ENCODE measurements at places on chromosomes 12 and 14. TPM values are rescaled to one million over a fixed set of nuclear protein-coding genes. Genes with fewer than 3 reads are reported as not detected.

GRCh38 chr12:95710386-95710785, 80.2 kb downstream of the NTN4 start:
- no peak for DNase-seq

DNA sequence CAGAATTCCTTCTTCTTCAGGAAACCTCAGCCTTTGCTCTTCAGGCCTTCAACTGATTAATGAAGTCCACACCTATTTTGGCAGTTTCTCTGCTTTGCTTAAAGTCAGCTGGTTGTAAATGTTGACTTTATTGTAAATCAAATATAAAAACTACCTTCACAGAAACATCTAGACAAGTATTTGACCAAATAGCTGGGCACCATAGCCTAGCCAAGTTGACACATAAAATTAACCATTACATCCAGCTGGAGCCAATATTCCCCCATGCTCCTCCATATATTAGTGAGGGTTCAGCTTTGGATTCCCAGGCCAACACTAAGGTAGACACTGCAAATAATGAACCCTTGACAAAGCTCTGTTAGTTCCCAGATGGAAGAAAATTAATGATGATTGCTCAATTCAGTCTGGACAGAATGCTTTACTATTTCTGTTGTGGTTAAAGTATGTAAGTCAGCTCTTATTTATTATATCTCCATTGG, 125.5 kb downstream of the ZFP36L1 start:
- DNase-seq, result no peak

STYK1 gene
- total RNA-seq, result 5.3 TPM

DNA sequence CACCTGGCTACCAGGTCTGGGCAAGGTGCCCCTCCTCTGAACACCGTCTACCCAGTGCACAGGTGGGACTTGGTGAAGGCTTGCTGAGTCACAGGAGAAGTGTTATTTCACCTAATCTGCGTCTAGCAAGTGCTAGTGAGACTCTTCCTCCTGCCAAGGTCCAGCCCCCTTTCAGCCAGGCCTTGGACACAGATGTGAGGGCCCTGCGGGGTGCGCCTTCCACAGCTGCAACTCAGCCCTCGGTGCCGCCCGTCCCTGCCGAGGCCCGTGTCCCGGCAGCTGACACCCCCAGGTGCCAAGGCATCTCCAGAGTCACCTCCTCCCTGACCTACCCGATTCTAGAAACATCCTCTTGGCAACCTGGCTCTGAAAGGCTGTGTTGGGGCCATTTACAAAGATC, 55.1 kb downstream of the PRIMA1 start:
- no peak for DNase-seq

- no peak for DNase-seq
Measured at GRCh38 chr12:47223031-47223847, 143.5 kb upstream of the AMIGO2 start.

DNA sequence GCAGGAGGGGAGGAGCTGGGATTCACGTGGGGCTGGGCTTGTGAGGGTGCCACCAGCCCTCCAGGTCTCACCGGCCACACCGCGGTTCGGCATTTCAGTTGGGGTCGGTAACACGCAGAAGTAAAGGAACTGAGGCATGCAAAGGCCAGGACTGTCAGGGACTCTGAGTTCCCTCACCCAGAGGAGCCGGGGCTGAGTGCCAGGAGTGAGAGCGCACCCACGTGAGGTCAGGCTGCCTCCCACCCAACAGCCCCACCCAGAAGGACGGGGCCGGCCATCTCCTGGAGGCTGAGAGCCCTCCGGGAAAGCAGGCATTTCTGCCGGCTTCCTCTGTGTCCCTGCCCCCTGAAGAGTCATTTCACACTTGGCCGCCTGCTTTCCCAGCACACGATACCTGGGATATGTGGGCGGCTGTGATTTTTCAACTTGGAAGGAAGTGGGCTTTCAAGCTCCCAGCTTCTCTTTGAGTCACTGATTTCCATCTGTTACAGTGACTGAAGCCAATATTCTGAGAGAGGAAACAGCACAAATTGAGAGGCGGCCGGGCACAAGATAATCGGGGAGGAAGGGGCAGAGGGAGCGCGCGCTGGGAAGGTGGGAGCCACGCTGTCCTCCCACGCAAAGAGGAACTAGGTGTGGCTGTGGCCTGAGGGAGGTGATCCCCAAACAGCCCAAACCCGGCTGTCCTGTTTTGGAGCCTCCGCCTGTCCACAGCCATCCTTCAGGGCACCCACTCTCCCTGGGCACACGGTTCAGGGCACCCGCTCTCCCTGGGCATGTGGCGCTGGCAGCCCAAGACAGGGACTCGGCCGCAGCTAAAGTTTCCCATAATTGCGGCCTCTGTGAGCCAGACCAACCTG, 19.0 kb downstream of the GALNT9 start:
- no peak for DNase-seq

GRCh38 chr12:953776-954175, 4.3 kb upstream of the RAD52 start:
- DNase-seq, result no peak

DNA sequence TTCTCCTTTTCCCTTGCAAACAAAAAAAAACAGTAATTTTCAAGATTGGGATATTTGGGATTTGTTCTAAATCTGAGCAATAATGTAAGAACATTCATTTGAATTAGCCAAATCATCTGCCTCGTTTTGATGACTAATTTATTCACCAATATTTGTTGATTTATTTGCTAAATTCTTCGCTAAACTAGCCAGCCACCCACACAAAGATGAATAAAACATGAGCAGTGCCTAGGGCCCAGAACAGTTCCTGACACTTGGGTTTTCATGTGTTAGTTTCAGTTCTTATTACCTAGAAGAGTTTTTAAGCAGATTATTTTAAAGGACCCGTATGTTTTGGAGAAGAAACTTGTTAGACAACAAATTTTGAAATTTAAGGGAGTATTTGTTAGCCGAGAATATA, 1.4 kb downstream of the ETNK1 start:
- peak; percentile 31 for DNase-seq

DNA sequence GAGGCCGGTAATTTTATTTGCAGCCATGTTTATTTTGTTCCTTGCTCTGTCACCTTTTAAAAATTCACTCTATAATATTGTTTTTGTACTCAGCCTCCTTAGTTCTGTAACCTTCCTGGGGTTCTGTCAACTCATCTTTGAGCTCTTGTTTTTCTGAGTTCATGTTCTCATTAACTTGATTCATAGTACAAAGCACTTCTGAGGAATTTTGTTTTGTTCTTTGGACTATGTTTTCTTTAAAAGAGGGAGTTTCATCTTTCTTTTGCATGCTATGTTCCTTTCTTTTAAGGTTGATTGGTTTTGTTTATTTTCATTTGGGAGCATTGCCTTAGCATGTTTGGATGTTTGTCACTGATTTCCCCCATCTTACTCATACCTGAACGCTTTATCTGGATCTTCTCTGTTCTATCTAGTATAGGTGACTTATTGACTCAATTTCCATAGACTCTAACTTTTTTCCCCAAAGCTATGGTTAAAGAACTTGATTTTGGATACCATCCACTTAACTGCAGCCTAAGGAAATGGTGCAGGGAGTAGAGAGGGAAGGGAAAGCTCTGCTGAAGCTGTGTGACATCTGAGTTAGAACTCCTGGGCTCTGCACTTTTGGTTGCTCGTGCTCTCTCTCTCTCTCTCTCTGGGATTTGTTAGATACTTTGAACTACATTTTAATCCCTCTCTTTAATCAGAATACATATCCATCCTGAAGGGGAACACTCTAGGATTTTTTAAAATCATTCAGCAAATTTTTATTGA, 268.5 kb downstream of the PAWR start:
- no peak for DNase-seq

DNA sequence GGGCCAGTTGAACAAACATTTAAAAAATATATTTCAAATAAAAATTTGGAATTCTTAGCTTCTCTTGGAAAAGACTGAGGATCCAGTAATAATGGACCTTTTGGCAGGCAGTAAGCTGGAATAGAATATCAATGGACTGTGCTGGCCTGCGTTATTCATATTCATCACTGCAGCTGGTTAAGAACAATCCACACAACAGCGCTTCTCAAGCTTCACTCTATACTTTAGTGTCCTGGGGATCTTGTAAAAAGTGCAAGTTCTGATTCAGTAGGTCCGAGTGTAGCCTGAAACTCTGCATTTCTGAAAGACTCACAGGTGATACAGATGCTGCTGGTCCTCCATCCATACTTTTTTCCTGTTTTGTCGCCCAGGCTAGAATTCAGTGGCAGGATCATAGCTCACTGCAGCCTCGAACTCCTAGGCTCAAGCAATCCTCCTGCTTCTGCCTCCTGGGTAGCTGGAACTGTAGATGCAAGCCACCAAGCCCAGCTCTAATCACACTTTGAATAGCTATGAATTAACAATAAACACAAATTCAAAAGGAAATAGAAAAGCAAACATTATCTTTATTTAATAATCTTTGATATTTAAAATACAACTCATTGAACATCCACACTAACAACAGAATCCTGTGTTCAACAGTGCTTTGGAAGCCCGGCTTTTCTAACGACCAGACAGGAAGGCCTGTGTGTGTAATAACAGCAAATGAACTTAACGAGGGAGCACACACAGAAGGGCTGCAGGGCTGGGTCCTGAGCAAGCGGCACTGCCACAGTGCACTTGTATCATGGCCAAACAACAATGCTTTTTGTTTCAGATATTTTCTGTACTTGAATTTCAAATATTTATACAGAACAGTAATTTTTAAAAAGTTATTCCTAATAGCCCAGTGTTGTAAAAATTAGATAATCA, 18.4 kb upstream of the TRIP11 start:
- no peak for DNase-seq

- no peak for DNase-seq
Measured at GRCh38 chr14:106309423-106309822, 783.0 kb downstream of the TMEM121 start.

GRCh38 chr14:99268810-99269707, 2.9 kb downstream of the BCL11B start:
- no peak for DNase-seq

DNA sequence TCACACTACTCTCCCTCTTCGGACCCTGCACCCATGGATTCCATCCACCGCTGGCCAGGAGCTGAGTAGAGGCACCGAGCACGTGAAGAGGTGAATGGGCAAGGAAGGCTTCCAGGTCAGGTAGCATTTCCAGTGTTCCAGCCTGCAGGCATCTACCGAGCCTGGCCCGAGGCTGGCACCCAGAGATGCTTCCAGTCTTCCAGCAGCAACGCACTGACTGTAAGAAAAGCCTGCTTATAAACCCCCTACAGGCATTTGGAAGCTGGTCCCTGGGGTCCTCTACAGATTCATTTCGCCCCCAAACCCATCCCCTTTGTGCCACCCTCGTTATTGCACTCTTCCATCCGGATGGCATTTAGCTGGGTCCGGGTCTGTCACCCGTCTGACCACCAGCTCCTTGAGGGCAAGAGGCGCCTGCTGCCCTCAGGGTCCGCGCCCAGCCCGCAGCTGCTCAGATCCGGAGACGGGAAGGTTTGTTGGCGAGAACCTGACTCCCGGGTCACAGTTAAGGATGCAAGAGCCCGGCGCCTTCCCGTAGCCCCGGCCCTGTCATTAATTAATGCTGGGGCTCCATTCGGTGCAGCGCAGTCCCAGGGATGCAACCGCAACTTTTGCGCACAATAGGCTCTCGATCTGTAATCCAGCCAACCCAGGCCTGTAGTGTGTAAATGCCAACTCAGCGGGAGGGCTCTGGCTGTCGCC, 614 bp upstream of the MARK3 start:
- DNase-seq, result no peak

GAPDH gene
- total RNA-seq, result 6,471 TPM

GRCh38 chr14:31745741-31746140, 184.5 kb downstream of the NUBPL start:
- no peak for DNase-seq

GRCh38 chr12:77433799-77434198, 368.4 kb upstream of the E2F7 start:
- DNase-seq, result no peak

DNA sequence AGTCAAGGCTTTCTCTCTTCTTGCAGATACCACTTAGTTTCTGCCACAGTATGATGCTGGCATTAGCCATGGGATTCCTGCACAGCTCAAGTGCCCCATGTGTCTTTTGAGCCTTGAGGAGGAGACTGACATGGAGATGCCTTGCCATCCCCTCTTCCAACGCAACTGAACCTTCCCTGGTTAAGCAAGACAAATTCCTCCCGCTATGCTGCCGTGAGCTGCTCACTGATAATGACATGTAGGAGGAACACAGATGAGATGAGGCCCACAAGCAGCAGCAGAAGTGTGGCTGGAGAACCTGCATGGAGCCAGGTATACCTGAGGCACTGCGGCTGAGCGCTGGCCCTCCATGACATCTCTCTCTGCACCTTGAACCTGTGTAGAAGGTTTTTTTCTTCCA, 15.4 kb upstream of the PPP1R1A start:
- no peak for DNase-seq

- DNase-seq, result no peak
Measured at GRCh38 chr12:63848450-63848849, 4.0 kb downstream of the SRGAP1 start.

ARHGEF40 gene
- total RNA-seq, result 0.53 TPM

SDR9C7 gene
- total RNA-seq, result not detected

- DNase-seq, result no peak
Measured at GRCh38 chr14:23365036-23365731, at the start of gene EFS. TSS of gene EFS (minus strand) at chr14:23365172. CDS start at chr14:23365025, 147 bp downstream.

IGF1 gene
- total RNA-seq, result 0.52 TPM

- DNase-seq, result peak; percentile 59
Measured at GRCh38 chr12:120687578-120688289, 785 bp downstream of the MLEC start.

KRT85 gene
- total RNA-seq, result not detected

DNA sequence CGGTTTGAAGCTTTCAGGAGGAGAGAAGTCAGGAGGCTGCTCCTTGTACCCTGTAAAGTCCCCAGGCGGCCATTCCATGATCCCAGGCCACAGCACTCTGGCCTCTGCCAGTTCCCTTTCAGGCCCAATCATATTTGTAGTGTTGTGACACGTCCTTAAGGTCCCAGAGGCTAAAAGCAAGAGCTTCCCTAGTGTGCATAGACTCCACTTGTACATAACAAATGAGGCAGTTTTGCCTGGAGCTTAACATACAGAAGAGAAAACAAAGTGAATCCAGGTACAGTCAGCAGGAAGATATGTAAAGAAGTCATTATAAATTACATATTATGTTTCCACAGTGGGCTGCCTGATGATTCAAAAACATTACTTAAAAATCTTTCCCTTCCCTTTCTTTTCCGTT, 81.1 kb upstream of the RPH3A start:
- DNase-seq, result no peak

PRR13 gene
- total RNA-seq, result 220 TPM

- no peak for DNase-seq
Measured at GRCh38 chr14:30998100-30998706, 27.2 kb upstream of the AP4S1 start.

GRCh38 chr14:32625211-32625610, 296.1 kb downstream of the AKAP6 start:
- no peak for DNase-seq

GRCh38 chr14:76112889-76113624, 38.7 kb upstream of the GPATCH2L start:
- no peak for DNase-seq

DNA sequence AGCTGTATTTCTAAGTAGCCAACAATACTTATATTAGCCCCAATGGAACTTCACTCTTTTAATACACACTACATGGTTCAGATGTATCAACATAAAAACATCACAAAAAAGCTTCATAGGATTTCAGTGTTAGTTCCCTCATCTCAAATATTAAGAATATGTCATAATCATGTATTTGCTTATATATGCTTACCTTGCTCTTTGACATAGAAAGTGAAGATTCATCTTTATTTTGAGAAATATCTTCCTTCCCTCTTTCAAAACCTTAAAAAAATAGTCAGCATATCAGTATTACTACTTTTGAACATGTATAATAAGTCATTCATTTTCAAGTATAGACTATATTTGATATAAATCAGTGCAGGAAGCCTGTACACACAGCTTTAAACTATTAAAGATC, 62.2 kb upstream of the BBS10 start:
- no peak for DNase-seq

CD69 gene
- total RNA-seq, result 115 TPM

- DNase-seq, result peak; percentile 34
Measured at GRCh38 chr14:77554207-77554606, 55.6 kb upstream of the ISM2 start.

Data from activated CD8-positive, alpha-beta T cell treated with anti-CD3 and anti-CD28 coated beads, Interleukin-2, amount 10 ng/mL, durations not matched to agents 7 days and 5 days (primary cell).